ENCODE measurements at places on chromosomes 6 and 20.

GRCh38 chr20:63979557-63980316 is at the start of gene SAMD10:
TSS of gene SAMD10 (minus strand) at chr20:63979642. CDS start at chr20:63979467, 175 bp downstream.
- peak; percentile 64 for DNase-seq

- DNase-seq: no peak
Measured at GRCh38 chr6:133977983-133978895, 25.2 kb downstream of the TBPL1 start.

GRCh38 chr20:25364879-25365699 is 25.5 kb downstream of the ABHD12 start:
- no peak for DNase-seq

GRCh38 chr6:4610256-4610655 is 165.9 kb upstream of the CDYL start:
- DNase-seq: no peak

GRCh38 chr6:108227290-108227689 is 33.5 kb downstream of the SNX3 start:
- DNase-seq: no peak

DNA sequence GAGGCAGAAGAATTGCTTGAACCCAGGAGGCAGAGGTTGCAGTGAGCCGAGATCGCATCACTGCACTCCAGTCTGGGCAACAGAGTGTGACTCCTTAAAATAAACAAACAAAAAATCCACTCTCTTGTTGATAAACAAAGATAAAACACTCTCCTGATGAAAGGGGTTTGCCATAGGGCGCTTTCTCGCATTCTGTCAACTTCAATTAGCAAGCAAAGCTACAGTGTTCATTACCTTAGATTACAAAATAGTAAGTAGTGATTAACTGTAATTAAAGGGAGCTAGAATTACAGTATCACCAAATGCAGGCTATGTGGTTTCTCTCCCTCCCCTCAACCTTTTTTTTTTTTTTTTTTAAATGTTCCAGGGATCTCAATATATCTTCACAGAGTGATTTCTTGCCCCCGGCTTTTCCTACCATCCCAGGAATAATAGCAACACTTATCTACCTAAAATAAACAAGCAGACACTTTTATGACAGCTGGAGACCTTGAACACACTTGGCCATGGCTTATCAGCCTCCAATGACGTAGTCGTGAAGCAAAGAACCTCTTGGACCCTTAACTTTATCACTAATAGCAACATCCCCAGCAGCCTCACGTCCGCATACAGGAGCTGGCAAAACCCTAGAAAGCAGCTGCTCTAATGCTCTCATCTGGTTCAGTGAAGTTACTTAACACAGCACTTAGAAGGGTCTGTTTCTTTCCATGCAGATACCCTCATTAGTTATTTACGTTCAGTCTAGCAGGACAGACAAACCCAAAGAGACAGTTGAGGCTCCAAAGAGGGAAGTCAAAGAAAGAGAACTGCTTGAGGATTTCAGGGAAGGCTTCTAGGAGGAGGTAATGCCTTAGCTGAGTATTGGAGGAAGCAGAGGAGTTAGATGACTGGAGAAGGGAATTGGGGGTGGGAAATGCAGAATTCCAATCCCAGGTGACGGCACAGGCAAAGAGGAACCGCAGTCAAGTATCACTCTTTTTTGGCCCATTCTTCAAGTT is 37.9 kb upstream of the NEDD9 start:
- no peak for DNase-seq

DNA sequence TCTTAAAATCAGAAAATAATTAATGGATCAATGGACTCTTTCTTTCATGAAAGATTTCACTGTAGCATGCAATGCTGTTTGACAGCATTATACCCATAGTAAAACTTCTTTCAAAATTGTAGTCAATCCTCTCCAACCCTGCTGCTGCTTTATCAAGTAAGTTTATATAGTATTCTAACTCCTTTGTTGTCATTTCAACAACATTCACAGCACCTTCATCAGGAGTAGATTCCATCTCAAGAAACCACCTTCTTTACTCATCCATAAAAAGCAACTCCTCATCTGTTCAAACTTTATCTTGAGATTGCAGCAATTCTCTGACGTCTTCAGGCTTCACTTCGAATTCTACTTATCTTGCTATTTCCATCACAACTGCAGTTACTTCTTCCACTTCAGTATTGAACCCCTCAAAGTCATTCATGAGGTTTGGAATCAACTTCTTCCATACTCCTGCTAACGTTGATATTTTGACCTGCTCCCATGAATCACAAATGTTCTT is 26.4 kb upstream of the BACH2 start:
- DNase-seq: no peak

GRCh38 chr6:89449193-89449592 is 16.2 kb downstream of the ANKRD6 start:
- no peak for DNase-seq

DNA sequence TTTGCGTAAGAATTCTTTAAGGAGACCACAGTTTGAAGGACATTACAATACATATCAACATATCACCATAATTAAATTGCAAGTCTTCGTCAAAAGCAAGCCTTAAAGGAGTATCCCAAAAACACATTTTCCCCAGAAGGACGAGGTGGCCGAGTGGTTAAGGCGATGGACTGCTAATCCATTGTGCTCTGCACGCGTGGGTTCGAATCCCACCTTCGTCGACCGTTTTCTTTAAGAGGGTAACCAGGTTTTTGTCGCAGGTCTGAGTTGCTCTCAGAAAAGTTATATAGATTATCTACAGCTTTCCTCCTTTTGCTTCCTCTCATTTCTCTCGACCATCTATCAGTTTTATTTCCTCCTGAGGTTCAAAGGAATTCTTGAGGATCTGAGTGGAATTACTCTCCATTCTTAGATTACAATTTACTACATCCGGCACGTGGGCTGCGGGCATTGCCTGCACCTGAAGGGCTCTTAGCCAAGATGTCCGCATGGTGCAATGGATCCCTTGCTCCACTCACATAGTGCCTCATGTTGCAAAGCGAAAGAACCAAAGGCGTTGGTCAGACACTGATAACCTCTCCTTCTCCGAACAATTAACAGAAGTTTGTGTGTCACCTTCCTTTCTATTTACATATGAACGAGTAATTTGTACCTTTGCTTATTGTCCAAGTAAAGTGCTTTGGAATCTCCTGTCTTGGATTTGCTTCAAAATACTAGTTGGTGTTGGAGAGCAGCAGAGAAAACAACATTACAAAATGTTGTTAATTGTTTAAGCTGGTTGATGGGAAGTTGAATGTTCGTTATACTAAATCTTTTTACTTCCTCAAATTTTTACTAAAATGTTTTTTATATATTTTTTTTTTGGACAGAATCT is 14.0 kb downstream of the POM121L2 start:
- peak; percentile 39 for DNase-seq

DNA sequence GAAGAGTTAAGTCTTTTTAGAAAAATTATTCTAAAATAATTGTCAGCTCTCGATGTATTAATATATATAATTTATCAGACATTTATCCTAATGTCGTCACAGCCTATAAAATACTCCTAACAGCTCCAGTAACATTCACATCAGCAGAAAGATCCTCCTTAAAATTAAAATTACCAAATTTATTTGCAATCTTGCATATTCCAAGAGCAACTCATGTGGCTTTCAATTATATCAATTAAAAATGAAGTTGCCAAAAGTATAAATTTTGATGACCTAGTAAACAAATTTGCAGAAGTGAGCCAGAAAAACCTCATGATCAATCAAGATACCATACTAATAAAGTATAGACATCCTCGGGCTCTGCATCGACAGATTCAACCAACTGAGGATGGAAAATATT is 60.2 kb downstream of the IL20RA start:
- DNase-seq: no peak

- DNase-seq: no peak
Measured at GRCh38 chr6:119463081-119463626, 113.6 kb upstream of the MAN1A1 start.

- DNase-seq: no peak
Measured at GRCh38 chr6:113530769-113531168, 326.4 kb upstream of the MARCKS start.

DNA sequence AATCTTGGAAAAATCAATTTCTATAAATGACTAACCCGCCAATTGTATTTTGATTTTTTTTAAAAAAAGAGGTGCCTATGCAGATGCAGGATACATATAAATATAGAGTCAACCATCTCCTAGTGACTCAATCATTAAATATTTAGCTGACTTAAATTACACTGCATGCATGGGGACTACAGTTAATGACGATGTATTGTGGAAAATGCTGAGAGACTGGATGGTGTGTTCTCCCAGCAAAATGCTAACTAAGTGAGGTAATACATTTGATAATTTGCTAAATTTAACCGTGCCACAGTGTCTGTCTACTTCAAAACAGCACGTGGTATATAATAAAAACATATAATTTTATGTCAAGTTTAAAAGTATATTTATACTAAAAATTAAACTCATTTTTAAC is 341.6 kb downstream of the PRKN start:
- no peak for DNase-seq

GRCh38 chr6:137692806-137693205 is 174.3 kb upstream of the TNFAIP3 start:
- no peak for DNase-seq

DNA sequence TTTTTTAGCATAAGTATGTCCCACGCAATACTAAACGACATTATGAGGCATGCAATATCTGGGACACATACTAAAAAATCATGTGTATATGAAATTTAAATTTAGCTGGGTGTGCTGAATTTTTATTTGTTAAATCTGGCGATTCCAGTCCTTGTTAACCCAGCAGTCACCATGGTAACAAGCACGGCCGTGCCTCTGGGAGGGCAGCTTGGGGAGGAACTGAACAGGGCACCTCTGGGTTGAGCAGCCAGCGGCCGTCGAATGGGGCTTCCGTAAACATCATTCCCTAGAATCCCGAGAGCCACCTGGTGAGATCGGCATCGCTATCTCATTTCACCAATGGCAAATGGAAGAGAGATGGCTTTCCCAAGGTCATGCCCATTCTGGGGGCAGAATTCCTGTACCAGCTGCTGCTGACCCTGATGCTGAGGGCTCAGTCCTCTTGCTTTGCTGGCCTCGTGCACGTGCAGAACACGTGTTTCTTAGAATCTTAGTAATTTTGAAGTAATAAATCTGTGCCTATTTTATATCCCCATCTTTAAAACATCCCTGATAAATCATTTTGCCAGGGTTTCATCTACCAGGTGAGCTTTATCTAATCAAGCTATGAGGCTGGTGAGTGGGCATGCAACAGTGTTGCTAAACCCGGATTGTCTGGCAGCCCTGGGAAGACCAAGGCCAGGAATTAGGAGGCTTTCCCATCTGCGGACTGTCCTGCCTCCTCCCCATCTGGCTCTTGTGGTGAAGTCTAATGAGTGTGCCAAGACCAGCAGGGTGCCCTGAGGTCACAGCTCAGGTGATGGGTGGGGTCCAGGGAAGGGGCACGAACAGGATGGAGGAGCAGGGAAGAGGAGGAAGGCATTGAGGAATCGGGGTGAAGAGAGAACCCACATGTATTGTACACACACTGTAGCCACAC is 85.1 kb downstream of the AGPAT4 start:
- DNase-seq: no peak

- no peak for DNase-seq
Measured at GRCh38 chr20:18456600-18456999, 10.2 kb downstream of the DZANK1 start.

GRCh38 chr20:3237958-3238615 is 903 bp downstream of the SLC4A11 start:
- DNase-seq: no peak

GRCh38 chr6:53048431-53049195 is 16.6 kb upstream of the FBXO9 start:
- no peak for DNase-seq

DNA sequence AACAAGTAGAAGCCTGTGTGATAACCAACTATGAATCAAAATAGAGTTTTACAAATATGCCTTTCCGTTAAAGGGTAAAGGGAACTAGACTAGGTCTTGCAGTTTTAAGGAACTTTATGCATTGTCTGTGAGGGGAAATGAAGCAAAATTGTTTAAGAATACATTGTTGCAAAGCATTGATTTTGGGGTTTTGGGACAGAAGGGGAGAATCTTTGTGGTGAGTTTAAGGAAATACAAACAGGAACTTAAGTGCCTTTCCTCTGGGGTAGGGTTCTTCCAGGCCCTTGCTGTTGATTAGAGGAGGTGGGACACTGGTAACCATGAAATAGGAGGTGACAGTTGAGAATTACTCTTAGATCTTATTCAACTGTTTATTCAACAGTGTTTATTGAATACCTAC is 4.7 kb downstream of the MAPK14 start:
- peak; percentile 47 for DNase-seq

- DNase-seq: no peak
Measured at GRCh38 chr6:109702791-109703190, 11.7 kb downstream of the FIG4 start.

- no peak for DNase-seq
Measured at GRCh38 chr6:487956-488355, 96.4 kb downstream of the IRF4 start.

DNA sequence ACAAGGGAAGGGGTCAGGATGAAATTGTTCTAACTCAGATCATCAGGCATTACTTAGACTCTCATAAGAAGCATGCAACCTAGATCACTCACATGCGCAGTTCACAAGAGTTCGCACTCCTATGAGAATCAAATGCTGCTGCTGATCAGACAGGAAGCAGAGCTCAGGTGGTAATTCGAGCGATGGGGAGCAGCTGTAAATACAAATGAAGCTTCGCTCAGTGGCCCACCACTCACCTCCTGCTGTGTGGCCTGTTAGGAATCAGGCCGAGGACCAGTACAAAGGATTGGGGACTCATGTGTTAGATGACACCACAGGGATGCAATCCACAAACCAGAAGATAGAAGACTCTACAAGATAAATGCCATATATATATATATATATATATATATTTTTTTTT is 31.5 kb upstream of the TOP1 start:
- no peak for DNase-seq
